GM04503 (cell line): ENCODE measurements at places on chromosomes 2 and 18.

DNA sequence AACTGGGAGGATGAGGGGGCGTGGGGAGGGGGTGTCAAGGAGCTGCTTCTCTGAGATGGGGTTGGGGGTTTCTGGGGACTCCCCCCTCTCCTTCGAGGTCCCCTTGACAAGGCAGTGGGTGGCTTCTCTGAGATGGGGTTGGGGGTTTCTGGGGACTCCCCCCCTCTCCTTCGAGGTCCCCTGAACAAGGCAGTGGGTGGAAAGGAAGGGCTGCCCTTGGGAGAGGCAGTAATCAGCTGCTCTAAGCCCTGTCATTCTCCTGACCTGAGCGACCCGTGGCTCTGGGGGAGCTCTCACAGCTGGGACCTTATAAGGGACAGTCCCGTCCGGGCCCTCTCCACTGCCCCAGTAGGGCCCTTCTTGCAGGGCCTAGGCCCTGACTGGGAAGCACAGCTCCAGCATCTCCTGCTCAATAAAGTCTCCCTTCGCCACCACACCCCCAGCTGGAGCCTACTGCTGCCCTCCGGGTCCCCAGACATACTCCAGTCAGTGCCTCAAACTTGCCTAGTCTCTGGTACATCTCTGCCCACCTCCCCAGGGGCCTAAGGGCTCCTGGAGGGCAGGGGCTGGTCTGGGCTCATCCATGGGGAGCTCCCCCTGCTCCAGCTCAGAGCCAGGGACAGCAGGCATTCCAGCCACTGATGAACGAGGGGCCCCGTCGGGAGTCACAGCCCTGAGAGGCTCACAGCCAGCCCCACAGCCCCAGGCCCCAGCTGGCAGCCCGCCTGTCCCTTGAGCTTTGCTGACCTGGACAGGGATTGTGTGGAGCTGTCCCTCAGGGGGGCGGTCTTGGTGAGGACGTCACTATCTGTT lies 2.8 kb downstream of the GAREM2 start:
- no peak for DNase-seq

- DNase-seq, result no peak
Observed at GRCh38 chr18:58823412-58823811, 41.3 kb upstream of the ZNF532 start.

DNA sequence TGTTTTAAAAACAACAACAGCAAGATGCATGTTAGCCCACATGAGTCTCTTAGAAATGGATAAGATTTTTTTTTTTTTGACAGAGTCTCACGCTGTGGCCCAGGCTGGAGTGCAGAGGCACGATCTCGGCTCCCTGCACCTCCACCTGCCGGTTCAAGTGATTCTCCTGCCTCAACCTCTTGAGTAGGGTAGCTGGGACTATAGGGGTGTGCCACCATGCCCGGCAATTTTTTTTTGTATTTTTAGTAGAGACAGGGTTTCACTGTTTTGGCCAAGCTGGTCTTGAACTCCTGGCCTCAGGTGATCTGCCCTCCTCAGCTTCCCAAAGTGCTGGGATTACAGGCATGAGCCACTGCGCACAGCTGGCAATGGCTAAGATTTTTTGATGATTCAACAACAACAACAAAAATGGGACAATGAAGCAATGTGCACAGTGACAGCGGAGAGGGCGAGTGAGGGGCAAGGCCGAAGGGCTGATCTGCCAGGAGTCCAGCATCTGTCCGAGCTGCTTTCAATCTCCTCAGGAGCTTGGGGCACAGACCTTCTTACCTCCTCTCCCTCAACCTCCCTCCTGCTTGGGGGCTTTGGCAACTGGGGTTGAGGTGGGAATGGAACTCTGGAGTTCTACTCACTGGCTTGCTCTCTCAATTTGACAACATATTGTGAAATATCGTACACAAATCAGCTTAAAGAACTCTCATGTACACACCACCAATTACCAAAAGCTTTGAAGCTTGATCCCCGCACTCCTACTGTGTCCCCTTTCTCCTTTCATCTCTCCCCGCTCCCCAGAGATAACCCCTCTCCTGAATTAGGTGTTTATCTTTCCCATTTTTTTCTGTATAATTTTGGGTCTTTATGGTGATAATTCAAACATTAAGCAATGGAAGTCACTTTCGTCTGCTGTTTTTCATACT lies 3.4 kb downstream of the ABCG8 start:
- no peak for DNase-seq

GRCh38 chr18:14768241-14768640 lies 20.3 kb downstream of the ANKRD30B start:
- DNase-seq, result no peak

DNA sequence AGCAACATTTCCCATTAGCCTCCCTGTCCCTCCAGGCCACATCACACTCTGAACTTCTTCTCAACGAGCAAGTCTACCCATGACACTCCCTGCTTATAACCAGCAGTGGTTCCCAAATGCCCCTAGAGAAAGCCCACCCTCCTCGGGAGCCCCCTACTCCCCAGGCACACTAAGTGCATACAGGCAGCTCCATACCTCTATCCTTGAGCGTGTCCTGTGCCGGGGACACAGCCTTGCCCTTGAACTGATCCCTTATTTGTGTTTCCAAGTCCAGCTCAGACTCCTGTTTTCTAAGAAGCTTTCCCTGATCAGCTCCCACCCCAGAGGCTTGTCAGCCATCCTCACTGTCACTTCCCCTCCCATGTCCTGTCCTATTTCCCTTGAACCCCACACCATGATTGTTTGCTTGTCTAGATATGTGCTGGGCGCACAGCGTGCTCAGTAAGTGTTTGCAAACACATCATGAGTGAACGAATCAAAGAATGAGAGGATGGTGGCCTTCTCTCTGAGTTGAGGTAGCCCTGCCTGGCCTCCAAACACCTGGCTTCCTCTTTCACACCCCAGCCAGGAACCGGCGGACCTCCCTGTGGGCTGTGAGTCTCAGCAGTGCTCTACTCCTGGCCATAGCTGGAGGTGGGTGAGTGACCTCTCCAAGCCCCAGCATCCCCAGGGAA lies 2.1 kb downstream of the TEX51 start:
- no peak for DNase-seq

DNA sequence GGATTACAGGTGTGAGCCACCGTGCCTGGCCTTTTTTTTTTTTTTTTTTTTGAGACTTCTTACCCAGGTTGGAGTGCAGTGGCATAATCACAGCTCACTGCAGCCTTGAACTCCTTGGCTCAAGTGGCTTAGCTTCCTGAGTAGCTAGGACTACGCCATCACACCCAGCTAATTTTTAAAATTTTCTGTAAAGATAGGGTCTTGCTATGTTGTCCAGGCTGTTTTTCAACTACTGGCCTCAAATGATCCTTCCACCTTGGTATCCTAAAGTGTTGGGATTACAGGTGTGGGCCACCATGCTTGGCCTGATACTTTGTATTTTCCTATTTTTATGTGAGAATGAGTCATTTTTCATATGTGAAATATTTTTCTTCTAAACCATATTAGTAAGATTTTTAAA lies 13.7 kb downstream of the ELP2 start:
- DNase-seq, result no peak

GRCh38 chr18:3623769-3624545 lies 174.0 kb downstream of the TGIF1 start:
- peak; percentile 95 for DNase-seq

- DNase-seq, result no peak
Observed at GRCh38 chr2:102520801-102521200, 47.8 kb downstream of the SLC9A4 start.

GRCh38 chr2:10422732-10423399 lies 25.3 kb downstream of the ODC1 start:
- DNase-seq, result no peak

- no peak for DNase-seq
Observed at GRCh38 chr18:7393080-7393479, 162.2 kb downstream of the LRRC30 start.

- DNase-seq, result no peak
Observed at GRCh38 chr2:8671802-8672201, 10.1 kb upstream of the ID2 start.

DNA sequence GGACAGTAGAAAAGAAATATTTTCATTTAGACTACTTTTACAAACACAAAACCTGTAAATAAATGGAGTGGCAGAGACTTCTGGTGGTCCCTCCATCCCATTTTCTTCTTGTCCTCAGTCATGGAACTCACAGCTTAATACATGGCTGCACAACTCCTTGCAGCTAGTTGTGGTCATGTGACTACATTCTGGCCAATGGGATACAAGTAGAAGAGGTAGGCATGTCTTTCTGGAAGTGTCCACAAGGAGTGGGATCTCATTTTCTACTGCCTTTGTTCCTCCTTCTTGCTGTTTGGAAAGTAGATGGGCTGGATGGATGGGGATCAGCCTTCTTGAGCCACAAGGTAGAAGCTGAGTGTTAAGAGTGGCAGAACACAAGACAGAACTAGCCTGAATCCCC lies 555.8 kb downstream of the SATB2 start:
- no peak for DNase-seq

GRCh38 chr2:109128616-109129355 lies at the start of gene SH3RF3:
TSS of gene SH3RF3 (plus strand) at chr2:109129205.
- no peak for DNase-seq

DNA sequence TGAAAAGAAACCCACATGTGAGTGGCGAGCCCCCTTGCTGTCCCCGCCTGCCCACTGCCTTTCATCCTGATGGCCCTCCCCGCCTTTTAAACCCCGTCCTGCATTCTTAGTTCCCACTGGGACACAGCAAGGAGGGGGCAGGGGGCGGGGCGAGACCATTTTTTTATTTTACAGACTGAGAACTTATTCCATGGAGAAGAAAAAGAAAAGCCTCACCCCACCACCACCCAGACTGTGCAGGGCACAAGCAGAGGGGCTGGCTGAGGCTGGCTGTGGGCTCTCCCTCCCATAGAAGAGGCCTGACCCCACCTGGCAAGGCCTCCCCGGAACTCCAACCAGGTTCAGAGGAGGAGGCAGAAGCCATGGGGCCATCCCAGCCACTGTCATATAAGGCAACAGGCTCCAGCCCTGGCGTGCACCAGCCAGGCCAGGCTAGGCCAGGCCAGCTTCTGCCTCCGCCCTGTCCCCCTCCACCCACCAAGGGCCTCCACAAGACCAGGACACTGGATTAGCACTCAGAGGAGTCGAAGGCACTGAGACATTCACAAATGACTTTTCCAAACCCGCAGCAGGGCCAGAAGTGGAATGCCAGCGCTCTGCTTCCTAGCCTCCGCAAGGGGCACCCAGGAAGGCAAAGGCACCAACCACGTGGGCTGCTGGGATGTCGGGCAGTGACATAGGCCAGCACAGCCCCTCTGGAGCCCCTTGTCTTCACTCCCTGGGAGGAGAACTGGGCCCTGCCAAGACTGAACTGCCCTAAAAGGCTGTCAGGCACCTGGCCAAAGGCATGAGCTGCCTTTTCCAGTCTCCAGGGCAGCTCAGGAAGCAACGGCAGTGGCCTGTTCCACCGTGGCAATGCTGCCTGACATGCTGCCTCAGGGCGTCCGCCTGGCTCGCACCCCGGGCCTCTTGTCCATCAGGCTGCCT lies 37.5 kb upstream of the SEMA4C start:
- peak; percentile 31 for DNase-seq

- no peak for DNase-seq
Observed at GRCh38 chr2:238817891-238818290, 30.0 kb upstream of the TWIST2 start.

DNA sequence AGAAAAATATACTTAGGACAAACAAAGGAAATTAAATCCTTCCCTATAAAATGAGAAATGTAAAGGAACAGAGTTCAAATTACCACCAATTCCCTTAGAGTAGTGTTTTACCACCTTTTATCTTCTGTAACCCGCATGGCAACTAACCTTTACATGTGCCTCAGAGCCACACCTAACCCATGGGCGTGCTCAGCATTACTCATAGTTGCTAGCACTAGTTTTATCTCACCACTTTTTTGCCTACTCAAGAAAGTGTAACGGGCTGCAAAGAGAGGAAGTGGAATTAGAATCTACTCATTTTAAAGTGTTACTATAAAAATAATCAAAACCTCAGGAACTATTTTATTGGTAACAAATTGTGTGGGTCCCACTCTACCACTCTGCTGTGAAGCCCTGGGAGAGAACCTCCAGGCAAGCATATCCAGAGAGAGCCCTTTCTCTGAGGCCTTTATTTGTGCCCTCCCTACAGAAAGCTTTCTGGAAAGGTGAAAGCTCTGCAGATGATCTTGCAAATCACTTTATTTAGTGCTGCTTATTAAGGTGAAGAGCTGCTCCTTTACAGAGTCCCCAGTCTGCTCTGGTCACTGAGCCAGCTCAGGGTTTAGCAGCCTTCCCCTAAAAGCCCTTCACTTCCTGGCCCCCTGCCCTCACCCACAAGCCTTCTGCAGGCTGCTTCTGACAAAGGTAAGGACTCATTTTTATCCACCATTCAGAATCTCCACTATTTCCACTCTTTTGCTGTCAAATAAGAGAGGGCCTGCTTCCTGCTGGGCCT lies 98.8 kb downstream of the TRABD2A start:
- DNase-seq, result no peak

GRCh38 chr2:185785851-185786473 lies 47.4 kb downstream of the FSIP2 start:
- no peak for DNase-seq

DNA sequence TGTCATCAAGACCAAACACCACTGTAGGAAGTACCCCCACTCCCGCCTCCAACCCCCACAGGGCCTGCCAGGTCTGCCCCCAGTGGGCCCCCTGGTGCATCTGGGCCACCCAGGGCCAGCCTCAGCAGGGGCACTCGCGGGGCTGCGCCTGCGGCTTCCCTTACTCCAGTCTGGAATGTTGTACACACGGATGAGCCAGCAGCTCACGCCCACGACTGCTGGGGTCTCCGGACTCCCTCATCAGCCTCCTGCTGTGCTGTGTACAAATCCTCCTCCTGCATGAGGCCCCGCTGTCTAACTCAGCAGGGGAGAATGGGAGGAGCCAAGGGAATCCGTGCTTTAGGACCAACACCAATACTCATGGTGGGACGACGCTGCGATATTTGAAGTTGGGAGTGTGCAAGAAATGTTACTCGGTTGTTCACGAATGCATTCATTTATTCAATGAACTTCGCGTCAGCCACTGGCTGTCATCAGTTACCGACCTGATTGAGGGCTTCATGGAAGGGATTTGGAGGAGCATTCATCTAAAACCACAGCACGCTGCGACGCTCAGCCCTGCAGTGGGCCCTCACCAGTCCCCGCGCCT lies 654 bp upstream of the ASB1 start:
- DNase-seq, result no peak

DNA sequence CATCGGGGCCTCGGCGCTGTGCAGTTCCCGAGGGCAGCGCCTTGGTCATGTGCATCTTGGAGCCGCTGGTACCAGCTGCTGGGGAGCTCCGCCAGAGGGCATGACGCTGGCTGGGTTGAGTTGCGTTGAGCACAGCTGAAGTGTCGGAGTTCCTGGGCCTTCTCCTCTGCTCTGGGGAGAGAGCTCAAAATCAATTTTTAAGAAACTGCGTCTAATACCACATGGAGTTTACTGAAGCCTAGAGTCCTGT lies 48.7 kb downstream of the GREB1 start:
- no peak for DNase-seq

- DNase-seq, result no peak
Observed at GRCh38 chr18:74050807-74051206, 96.8 kb downstream of the FBXO15 start.

DNA sequence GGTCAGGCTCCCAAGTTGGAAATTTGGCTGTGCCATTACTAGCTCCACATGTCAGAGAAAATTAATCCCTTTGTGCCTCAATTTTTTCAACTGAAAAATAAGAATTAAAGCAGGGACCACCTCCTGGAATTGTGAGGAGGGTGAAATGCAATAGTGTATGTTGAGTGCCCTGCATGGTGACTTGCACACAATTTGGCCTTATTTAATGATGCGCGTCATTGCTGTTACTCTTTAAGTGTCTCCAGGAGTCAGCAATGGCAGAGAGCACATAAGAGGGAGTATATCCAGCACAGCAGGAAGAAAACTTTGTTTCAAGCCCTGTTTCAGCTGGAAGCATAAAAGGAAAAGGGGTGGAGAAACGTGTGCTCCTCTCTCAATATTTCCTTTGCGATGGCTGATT lies 215.8 kb downstream of the ALK start:
- DNase-seq, result no peak

- no peak for DNase-seq
Observed at GRCh38 chr2:191738667-191739066, 60.7 kb downstream of the NABP1 start.
